ENCODE measurements at places on chromosomes 12 and 14.

- DNase-seq: no peak
These were observed 374.1 kb downstream of the ADGRD1 start for GRCh38 chr12:131327521-131328488.

DNA sequence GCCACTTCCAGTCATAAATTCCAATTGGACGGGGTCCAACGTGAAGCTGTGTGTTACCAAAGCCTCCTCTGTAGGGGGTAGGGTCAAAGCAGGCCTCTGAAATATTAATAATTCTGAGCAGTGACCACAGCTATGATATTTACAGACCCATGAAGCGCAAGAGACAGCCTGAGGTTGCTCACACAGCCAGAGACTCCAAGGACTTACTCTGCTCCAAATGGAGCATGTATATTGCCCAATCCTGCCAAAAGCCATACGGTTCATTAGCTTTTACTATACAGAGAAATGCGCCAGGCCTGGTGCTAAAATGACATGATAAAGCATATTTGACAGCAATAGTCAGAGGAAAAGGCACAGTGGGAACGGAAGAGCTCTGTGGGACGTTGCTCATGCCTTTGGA lies 151.3 kb downstream of the PAH start:
- no peak for DNase-seq

DNA sequence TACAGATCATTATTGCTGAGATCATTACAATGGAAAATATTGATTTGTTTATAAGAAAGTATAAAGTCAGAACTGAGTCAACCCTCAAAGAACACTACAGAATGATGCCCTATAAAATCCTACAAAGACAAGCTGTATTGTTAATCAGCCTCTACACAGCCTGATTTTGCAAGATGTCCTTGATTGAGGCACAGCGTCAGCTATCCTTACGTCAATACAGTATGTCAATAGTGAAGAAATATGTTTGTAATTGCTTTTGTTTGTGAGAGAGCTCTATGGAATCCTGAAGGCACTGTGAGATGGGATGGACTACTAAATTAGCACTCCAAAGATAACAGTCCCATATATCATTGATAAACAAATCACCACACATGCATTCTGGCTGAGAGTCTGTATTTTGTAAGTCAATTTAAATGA lies 70.7 kb downstream of the RASSF9 start:
- no peak for DNase-seq

GRCh38 chr12:124094188-124094587 lies 121.2 kb downstream of the ZNF664 start:
- no peak for DNase-seq

DNA sequence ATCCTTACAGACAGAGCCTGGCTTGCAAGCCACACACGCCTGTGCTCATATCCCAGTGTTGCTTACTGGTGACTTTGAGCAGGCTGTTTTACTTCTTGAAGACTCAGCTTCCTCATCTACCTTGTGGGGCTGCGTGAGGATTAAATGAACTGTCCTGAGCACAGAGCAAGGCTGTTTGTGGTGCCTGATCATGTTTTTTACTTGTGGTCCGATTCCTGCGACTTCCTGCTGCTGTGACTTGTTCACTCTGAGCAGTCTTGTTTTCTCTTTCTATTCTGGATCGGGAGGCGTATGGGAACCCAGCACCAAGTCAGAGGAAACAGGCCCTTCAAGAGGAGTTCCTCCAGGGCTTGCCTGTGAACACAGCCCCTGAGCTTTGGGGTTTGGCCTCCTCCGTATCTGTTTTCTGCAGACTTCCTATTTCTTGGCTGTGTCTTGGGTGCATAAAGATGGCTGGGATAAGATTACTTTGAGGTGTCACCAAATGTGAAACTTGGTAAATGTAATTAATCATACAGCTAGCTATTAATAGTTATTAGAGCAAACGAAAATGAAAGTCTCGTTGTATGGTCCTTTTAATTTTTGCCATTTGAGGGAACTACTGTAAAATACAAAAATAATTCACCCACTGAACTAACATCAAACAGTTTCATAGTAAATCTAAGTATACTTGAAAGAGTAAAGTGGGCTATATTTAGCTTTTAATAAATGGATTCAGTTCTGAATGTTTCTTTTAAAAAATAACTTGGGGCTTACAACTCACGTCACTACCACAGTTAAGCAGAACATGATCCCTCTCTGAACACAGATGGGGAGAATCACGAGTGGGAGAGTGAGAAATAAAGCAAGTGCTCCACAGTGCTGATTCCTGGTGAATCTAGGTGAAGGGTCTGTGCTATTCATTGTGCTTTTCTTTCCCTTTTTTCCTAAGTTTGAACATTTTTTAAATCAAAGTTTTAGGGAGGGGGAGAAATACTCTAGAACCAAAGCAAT lies 251.5 kb downstream of the FOXN3 start:
- DNase-seq: peak; percentile 9
